Pons (tissue), 1 donor: ENCODE measurements at places on chromosomes 11 and 22.

DNA sequence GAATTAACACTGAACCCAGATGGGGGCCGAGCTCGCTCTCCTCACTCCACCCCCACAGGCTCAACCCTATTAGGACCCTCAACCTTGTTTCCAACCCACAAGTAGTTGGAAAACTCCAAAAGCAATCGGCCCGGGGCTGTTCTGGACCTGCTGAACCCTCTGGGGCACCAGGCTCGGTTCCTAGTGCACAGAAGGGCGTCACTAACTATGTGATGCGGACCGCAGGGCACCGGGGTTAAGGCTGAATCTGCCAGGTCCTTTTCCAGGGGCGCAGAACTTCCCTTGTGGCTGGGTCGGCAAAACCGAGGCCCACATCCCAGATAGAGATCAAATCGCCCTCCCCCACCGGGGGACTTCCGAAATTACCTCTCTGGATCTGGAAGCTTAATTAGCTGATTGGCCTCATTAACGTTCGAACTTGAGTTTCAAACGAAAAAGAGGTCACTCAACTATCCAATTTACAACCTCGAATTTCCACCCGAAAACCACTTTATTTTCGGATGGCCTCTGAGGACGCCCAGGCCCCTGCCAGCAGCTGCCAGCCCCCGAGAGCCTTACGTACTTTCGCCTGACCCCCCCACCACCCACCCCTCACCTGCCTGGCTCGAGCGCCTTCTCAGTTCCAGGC lies 1.7 kb downstream of the SHANK2 start:
- DNase-seq, result no peak

GRCh38 chr11:12482839-12483238 lies 105.5 kb downstream of the PARVA start:
- DNase-seq, result no peak

- no peak for DNase-seq
These were observed 89.9 kb downstream of the MTNR1B start for GRCh38 chr11:93059117-93059957.

DNA sequence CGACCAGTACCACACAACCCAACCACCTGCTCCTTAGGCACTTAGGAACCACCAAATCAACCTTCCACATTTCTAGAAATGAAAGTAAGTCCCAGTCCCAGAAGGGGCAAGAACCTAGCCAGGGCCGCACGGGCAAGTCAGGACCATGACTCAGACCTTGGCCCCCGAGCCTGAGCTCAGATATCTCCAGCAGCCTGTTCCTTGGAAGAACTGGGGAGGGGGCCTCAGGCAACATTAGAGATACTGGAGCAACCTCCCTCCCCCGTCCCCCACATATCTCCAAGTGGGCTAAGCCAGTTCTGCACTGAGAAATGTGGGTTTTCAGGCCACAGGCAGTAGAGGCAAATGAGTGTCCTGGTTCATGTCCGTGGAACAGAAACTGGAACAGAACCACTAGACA lies 7.7 kb downstream of the ARAP1 start:
- DNase-seq, result no peak

GRCh38 chr11:71527576-71528210 lies 626 bp downstream of the KRTAP5-7 start:
- DNase-seq, result no peak

DNA sequence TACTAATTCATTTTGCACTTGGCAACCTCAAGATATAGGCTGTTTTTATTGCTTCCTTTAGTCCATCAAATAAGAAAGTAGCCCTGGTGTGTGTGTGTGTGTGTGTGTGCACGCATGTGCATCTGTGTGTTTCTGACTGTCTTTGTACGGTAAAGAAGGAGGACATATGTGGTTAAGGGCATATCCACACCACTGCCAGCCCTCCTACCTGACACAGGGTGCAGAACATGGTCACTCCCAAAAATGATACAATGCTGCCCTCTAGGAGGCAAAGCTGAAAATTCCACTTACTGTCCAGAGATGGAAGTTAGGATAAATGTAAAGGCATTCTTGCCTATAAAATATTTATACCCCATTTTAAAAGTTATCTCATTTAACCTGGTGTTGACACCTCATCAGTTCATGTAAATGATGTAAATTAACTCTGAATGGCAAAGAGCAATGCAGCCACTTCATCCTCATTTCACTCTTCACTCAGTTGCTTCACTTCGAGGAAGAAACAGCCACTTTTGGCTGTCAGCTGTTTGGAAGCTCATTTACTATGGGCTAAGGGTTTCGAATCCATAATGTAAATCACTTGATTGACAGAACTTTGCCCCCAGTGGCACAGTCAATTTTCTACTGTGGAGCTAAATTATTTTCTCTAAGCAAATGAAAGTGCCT lies 83.1 kb upstream of the MTNR1B start:
- DNase-seq, result peak; percentile 77

DNA sequence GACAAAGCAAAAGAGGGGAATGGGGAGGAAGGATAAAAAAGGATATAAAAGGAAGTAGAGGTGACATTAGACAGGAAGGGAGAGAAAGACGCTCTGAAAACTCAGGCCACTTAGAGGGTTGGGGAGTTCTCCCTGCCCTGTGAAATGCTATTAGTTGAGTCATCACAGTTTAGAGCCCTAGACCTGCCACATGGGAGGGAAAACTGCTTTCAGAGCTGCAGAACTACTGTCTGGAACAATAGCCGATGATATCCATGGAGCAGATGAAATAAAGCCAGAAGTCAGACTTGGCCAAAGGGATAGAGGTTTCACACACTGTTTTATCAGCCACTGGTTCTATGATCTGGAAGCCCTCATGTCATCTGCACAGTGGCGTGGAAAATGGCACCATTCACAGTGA lies 157.9 kb downstream of the NCAM1 start:
- DNase-seq, result no peak

DNA sequence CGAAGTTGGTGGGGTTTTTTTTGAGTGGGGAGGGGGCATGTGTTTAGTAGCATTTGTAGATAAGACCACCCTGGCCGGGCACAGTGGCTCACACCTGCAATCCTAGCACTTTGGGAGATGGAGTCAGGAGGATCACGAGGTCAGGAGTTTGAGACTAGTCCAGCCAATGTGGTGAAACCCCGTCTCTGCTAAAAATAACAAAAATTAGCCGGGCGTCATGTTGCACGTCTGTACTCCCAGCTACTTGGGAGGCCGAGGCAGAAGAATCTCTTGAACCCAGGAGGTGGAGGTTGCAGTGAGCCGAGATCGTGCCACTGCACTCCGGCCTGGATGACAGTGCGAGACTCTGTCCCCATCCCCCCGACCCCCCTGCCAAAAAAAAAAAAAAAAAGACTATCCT lies 34.6 kb downstream of the CECR2 start:
- DNase-seq, result no peak

DNA sequence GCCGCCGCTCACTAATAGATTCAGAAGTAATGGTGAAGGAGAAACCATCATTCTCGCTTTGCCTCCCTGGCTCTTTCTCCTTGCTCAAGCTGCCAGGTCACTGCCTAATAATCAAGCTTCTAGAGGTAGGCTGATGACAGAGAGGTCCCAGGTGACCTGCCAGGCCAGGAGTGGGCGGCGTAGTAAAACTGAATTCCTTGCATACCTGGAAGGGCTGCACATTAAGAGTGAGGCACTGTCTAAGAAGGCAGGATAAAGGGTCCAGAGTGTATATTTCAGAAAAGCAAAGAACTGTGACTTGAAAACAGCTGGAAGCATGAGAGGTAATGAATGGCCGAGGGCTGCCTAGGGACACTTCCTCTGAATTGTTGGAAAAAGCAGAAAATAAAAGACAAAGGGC lies 4.1 kb downstream of the SYT13 start:
- no peak for DNase-seq

GRCh38 chr11:126416542-126417090 lies 61.1 kb downstream of the ST3GAL4 start:
- peak; percentile 75 for DNase-seq

GRCh38 chr22:30073743-30074142 lies 6.5 kb upstream of the HORMAD2 start:
- DNase-seq, result no peak

DNA sequence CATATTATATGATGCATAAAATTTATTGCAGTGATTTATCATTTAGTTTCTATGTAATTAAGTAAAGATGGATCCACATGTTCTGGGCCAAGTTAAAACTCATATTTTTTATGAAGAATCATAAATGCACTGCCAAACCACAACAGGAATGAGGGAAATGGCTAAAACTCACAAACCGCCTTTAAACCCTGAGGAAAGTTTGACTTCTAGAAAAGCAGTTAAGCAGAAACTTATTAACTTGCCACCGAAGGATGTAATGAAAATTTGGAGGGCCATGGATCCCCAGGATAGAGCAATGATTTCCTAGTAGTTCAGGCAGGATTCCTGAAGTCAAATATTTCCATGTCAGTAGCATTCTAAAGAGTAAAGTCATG lies 218.3 kb upstream of the CTSC start:
- no peak for DNase-seq

- DNase-seq, result no peak
These were observed 84.0 kb upstream of the AKIP1 start for GRCh38 chr11:8826901-8827560.

DNA sequence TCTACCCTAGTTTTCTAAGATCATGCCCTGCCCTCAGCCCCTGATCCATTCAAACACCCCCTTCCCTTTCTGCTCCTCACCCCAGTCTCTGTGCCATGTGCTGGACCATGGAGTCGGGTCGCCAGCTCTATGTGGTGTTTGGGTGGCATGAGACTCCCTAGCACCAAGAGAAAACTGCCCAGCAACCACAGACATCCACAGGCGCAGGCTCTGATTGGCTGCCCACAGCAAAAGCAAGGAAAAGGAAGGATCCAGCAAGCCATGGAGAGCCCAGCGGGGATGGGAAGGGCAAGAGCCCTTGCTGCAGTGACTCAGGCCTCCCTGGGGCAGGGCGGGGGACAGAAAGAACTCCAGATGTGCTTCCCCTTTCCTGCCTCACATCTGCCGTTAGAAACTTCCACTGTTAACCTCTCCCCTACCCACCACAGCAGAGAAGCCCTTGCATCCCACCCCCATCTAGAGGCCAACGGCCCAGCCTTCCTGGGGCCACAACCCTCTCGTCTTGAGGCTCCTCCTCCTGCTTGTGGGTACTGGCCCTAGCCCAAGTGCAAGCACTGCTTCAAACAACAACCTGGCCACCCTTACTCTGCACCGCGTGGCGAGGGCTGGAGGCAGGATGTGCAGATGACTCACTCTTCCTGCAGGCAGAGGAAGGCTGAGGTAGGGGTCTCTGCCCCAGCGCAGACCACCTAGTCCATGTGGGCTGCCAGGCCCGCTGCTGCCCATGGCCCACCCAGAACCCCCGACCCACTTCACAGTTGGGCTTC lies 9.7 kb upstream of the AHNAK start:
- peak; percentile 81 for DNase-seq

DNA sequence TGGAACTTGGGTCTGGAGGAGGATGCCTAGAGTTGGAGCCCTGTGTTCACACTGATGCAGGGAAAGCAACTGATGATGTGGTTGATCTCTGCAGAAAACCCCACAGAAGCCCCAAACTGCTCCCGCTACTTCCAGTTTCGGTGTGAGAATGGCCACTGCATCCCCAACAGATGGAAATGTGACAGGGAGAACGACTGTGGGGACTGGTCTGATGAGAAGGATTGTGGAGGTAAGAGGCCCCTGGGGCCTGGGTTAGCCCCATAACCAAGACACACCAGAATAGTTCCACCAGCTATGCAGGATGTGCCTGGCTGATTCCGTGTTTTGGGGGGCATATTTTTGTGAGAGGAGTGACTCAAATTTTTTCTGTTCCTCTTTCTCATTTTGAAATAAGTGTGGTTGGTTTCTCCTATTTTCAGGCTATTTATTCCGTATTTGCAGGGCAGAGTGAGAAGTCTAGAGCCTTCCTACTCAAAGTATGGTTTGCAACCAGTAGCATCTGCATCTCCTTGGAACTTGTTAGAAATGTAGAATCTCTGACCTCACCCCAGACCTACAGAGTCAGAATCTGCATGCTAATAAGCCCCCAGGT lies 137.3 kb upstream of the SORL1-AS1 start:
- peak; percentile 86 for DNase-seq

DNA sequence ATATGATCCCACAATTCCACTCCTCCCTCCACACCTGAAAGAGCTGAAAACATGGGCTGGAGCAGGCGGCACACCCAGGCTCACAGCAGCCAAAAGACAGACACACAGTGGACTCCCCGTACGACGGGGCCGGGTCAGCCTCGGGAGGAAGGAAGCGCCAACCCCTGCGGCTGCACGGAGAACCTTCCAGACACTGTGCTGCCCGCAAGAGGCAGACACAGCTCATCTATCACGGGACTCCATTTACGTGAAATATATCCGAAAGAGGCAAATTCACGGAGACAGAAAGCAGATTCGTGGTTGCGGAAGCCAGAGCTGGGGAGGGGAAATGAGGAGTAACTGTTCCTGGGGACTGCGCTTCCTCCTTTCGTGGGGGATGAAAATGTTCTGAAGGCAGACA lies 165.0 kb downstream of the BRD1 start:
- no peak for DNase-seq

DNA sequence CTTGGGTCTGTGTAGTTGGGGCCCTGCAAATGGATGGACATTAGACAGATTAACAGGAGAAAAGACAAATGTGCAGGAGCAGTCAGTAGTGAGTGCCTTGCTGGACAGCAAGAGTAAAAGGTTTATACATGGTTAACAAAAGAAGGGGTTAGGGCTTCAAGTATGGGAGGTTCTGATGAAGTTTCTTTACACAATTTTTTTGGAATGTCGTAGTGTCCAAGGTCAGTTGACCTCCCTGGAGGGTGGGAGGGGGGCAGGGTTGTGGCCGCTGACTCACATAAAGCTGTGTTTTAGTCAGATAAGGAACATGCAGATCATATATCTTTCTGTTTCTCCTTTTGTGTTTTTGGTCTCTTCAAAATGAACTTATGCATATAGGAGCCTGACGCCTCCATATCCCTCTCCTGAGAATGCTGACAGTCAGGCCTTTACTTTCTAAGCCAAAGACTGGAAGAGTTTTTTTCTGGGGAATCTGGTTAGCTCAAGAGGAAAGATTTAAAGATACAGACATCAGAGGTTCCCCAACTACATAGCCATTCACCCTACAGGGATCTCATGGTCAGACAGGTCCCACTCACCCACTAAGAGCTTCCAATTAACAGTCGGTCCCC lies 134.3 kb downstream of the NECTIN1 start:
- no peak for DNase-seq

DNA sequence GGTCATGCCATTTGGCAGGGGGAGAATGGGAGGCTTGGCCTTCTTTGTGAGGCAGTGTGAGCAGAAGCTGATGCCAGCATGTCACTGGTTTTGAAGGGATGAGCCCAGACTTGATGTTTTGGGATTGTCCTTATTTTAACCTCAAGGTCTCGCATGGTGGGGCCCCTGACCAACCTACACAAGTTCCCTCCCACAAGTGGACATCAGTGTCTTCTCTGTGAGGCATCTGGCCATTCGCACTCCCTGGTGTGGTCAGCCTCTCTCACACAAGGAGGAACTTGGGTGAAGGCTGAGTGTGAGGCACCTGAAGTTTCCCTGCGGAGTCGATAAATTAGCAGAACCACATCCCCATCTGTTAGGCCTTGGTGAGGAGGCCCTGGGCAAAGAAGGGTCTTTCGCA lies 59.8 kb downstream of the TIMP3 start:
- no peak for DNase-seq

GRCh38 chr11:128871168-128871610 lies 4.1 kb upstream of the KCNJ1 start:
- no peak for DNase-seq

GRCh38 chr22:29103121-29103520 lies 30.3 kb downstream of the KREMEN1 start:
- DNase-seq, result no peak

GRCh38 chr11:18105802-18106574 lies at the start of gene SAAL1:
Gene SAAL1, minus strand, starts transcription at chr11:18106082. Its CDS starts 41 bp downstream, at chr11:18106041.
- peak; percentile 78 for DNase-seq
